ENCODE measurements at places on chromosomes 5 and 9.

DNA sequence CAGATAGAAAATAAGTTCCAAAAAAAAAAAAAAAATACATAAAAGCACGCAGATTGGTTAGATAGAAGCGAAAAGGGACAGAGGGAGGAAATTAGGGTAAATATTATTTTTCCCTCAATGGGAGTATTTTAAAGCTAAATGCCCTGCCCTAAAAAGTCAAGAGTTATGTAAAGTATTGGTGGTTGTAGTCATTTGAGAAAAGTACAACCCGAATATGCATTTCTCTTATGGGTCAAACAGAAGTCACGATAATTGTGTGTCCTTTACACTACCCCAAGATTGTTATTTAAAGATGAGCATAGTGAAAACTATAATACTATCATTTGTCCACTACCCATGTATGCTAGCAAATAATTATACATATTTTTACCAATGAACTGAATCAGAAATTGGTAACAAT lies 368.7 kb downstream of the NDUFS4 start:
- DNase-seq: no peak

DNA sequence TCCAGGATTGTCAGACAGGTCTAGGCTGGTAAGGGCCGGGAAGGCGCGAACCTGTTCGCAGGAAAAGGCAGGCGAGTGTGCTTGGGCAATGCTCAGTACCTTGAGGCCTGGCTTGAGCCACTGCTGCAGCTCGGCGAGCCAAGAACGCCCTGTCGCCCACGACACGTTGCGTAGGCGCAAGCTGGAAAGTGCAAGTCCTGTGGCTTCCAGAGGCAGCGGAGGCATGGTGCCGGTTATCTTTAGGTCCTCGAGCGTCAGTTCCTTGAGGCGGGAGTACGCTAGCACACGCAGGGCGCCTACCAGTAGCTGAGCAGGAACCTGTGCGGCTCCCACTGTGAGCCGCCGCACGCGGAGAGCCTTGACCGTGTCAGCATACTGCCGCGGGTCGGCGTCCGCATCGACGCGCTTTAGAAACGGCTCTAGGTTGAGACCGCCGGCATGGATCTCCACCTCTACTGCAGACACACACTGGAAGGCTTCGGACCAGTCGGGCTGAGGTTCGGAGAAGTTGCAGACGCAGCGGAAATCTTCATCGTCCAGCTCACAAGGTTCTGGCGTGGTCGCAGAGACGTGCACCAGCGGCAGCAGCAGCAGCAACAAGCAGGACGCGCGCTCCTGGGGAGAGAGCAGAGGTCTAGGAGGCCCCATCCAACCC lies 482 bp downstream of the CD14 start:
- DNase-seq: no peak

- DNase-seq: no peak
Observed at GRCh38 chr5:121982893-121983285, 21.1 kb downstream of the SRFBP1 start.

DNA sequence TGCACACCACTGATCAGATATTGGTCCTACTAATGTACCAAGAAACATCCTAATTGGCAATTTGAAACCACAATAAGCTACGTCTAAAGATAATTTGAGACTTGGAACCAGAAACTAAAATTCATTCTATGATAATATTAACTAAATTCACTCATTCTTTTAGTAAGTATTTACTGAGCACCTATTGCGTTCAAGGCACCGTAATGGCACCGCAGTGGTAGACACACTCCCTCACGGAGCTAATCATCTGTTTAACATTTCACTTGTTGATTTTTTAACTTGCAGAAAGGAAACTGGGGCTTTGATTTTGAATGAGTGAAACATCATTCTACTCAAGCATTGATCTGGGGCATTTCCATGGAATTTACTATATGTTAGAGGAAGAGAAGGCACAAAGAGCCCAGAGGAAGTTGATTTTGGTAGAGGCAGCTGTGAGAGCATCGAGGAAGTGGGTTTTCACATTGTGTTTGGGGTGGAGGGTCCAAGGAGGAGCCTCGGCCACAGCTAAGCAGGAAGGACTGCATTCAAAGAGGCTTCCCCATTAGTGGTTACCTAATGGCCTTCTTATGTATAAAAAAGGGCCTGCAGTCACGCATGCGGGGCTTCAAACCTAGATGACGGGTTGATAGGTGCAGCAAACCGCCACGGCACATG lies 7.1 kb downstream of the RAPGEF1 start:
- no peak for DNase-seq

GRCh38 chr5:1330847-1331831 lies 13.8 kb downstream of the CLPTM1L start:
- no peak for DNase-seq

- DNase-seq: no peak
Observed at GRCh38 chr5:172071309-172071875, 65.0 kb upstream of the FBXW11 start.

GRCh38 chr9:130806327-130806716 lies 28.7 kb upstream of the ABL1 start:
- DNase-seq: no peak

- no peak for DNase-seq
Observed at GRCh38 chr9:75039801-75040200, 11.7 kb upstream of the CARNMT1 start.

GRCh38 chr5:94849821-94850736 lies 231.6 kb downstream of the SLF1 start:
- DNase-seq: peak; percentile 3

DNA sequence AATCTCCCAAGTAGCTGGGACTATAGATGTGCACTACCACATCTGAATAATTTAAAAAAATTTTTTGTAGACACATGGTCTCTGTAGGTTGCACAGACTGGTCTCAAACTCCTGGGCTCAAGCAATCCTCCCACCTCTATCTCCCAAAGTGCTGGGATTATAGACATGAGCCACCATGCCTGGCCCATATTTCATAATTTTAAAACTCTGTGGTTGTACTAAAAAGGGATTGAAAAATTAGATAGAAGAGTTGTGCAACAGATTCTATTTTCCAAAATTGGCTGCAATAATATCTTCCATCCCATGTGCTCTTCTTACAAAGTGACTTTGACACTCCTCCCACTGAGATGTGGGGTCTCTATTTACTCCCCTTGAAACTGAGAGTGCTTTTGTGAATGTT lies 7.6 kb upstream of the UHRF2 start:
- no peak for DNase-seq

DNA sequence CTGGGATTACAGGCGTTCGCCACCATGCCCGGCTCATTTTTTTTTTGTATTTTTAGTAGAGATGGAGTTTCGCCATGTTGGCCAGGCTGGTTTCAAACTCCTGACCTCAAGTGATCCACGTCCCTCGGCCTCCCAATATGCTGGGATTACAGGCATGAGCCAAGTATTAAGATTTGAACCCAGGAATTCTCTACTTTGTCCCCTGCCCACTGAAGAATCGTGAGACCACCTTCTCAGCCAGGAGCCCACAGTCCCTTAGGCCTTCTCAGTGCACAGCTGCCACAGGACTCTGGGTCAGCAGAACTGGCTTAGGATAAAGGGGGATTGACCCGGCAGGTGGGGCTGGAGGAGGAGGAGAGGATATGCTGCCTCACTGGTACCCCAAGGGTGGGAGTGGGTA lies 13.4 kb downstream of the OLFML2A start:
- DNase-seq: no peak

DNA sequence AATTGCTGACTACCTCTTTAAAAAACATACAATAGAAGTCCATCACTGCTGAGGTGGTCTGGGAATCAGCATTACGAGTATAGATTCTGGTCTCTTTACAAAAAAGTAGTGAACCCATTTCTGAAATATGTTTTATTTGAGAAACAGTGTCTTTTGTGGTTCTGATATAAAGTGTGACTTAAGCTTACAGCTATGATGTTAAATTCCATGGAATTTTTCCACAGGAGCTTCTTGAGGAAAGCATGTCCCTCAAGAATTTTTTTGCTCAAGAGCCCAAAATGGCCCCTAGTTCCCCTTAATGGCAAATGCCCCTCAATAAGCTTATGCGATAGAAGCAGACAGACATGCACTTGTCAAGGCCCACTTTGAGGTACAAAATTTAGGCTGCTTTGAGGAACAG lies 265.7 kb downstream of the FAM170A start:
- no peak for DNase-seq

DNA sequence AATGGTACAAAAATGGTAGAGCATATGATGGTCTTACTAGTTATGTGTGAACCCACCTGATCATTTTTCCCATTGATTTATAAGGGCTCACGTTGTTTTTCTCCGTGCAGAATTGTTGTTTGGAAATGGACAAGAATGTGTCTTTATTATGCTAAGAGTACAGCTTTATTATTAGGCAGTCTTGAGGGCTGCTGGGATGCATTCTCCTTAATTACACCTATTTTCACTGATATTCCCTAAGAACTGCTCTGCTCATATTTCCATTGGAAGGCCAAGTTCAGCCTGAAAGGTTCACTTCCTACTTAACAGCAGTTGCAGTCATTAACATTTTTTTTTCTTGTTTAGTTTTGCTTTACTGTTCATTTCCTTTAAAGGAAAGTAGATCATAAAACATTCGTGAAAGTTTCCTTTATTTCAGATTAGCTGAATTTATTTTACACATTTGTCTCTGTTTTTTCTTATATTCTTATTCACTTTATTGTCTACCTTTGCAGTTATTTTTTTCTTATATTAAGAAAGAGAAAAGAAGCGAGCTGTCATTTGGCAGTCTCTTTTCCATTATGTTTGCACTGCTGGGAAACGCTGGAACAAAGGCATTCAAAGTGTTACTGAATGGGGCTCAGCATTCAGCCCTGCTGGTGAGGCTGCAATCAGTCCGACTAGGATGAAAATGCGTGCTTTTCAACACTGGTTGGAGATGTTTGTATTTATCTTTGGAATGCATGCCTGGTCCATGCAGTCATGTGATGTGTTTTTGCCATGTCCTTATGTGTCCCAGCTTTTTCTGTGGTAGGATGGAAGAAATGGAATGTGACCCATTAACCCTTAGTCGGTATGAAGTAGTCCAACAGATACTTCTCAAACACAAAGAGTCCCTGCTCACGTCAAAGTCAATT lies 602.7 kb upstream of the ZNF608 start:
- DNase-seq: no peak

DNA sequence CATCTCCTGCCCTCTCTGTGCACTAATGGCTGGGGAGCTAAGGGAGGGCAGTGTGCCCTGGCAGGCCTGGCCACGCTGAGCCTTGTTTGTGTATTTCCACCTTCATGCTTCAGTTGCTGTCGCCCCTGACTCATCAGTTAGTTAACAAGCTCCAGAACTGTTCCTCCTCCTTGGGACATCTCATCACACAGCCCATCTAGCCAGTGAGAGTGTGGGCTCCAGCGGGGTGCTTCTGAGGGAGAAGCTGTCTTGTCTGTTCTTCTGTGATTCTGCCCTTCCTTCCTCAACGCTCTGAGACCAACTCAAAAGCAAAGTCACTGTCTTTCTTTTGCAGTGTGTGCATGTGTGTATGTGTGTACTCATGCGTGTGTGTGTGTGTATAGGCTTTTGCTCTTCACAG lies 58.3 kb upstream of the CPEB4 start:
- DNase-seq: no peak

- no peak for DNase-seq
Observed at GRCh38 chr9:129351642-129352145, 173.6 kb upstream of the IER5L start.

- no peak for DNase-seq
Observed at GRCh38 chr5:51997500-51997899, 614.3 kb downstream of the ISL1 start.

DNA sequence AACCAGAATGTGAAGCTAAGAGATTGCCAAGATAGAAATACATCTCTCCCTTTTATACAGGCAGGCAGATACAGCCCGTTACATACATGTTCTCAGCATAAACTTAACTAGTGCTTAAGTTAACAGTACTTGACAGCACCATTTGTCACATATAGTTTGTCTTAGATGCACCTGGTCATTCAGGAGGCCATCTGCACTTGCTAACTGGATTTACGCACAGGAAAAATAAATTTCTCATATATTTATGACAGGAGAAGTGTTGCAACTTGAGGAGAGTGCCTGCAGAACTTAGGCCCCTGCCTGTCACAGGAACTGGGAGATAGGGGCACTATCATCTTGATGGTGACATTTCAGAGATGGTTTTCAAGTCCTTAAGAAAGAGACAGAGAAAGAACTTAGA lies 1462.1 kb upstream of the CDH9 start:
- no peak for DNase-seq

- DNase-seq: no peak
Observed at GRCh38 chr5:40478766-40479165, 200.9 kb upstream of the PTGER4 start.

DNA sequence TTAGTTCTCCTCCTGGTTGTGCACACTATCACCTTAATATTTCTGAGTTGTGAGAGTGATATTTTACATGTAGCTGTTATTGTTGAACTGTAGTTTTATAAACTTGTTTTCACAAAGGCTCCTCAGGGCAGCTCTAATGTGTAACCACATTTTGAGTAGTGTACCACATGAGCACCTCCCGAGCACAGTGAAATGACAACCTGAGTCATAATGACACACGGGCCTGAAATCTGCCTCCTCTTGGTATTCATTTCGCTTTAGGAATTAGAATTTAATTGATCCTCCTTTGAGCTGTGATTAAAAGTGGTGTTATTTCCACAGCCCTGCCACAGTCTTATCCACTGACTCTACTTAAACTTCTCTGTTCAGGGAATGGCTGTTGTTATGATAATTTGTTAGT lies 7.9 kb downstream of the MTRR start:
- DNase-seq: no peak

DNA sequence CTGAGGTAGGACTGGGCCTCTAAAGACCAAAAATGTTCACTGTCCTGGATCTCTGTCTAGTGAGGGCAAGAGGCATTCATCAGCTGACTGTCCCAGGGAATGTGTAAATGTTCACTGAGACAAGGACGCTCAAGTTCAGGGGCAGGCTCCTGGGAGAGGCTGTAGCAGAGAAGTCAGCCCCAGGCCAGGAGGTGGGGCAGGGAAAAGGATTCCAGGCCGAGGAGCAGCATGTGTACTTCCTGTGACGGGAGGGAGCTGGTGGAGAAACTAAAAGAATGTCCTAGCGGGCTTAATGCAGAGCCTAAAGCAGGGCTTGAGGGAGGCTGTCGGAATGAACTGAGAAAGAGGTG lies 205.8 kb downstream of the GABBR2 start:
- no peak for DNase-seq

GRCh38 chr5:73442996-73443627 lies 5.5 kb downstream of the FOXD1 start:
- DNase-seq: no peak

DNA sequence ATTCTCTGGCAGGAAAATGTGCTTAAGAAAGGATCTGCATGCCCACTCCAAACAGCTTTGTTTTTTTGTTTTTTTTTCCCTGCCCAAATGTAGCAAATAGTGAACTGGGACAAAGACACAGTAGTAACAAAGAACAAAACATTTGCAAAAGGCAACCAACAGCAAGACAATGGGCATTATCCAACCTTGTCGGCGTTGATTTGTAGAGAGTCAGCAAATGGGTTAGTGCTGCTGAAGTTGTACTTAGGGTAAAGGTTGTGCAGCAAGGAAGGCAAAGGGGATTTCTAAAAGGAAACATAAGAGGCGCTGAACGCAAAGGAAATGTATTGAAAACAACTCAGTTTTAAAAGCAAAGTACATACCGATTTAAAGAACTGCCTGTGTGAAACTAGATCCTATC lies 136.2 kb downstream of the MPDZ start:
- no peak for DNase-seq
